ENCODE measurements at places on chromosomes 16 and 17. TPM values are rescaled to one million over a fixed set of nuclear protein-coding genes. Genes with fewer than 3 reads are reported as not detected.

The HCRT gene
- not detected for total RNA-seq

The FBXW10B gene
- not detected for total RNA-seq

DNA sequence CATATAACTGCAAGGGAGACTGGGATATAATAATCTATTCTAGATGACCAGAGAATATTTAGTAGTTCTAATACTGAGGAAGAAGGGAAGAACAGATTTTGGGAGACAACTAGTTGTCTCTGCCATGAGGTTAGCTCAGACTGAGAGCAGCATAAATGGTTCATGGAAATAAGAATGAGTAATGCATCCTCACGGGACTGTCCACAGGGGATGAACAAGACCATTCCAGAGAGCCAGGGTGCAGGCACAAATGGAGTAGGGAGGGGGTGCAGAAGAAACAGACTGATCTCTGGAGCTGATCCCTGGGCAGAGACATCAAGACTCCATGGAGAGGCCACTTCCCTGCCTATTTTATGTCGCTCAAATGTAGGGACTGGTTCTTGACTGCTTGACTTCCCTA, 30.4 kb downstream of the NLRC5 start:
- DNase-seq = no peak

GRCh38 chr16:74468807-74469525, 47.7 kb upstream of the CLEC18B start:
- DNase-seq = no peak

DNA sequence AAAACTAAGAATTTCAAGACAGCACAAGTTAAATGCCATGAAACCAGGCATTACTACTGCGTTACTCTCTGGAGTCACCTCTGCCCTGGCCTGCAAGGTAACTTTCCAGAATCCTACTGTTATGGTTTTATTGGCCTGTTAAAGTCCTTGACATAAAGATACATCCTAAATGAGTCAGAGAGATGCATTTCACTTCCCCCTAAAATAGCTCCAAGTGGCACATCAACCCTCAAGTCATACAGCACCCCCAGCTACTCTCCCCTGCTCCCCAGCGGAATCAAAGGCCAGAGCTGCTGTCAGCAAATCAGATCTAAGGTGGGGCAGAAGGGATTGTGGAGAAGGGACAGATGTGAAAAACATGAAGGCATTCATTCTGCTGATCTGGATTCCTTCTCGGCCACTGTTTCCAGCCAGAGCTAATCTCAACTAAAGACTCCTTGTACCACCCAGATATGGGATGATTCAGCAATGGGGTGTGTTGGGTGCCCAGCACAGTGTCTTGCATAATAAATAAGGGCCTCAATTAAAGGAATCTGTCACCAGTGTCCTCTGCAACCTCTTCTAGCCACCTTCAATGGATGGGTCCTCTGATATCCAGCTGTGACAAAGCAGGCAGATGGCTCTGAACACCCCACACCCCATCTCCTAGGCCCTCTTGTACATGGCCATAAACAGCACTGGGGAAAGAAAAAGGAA, 8.5 kb upstream of the CCL1 start:
- no peak for DNase-seq

- DNase-seq = no peak
These were observed 17.1 kb upstream of the NAGLU start for GRCh38 chr17:42518755-42519545.

DNA sequence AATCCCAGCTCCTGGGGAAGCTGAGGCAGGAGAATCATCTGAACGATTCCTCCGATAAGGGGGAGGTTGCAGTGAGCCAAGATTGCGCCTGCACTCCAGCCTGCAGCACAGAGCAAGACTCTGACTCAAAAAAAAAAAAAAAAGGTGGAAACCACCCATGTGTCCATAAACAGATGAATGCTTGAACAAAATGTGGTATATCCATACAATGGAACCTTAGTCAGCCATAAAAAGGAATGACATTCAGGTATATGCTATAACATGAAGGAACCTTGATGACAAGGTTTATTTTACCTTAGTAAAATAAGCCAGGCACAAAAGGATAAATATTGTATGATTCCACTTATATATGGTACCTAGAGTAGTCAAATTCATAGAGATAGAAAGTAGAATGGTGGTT, 2.9 kb upstream of the MEIOC start:
- DNase-seq = no peak

DNA sequence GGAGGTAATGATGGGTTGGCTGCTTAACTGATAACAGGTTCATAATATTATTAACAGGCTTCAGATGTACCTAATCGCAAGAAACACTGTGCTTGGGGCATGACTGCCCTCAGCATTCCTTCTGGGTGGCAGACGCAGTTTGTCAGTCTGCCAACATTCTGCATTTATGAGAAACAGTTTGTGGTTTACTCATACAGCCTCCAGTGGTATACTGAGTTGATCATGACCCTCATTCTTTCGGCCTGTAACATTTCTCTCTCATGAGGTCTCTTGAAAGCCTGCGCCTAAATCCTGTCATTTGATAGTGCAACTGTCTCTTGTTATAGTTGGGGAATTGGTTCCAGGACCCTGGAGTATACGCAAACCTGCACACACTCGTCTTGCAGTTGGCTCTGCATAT, 4.9 kb upstream of the RUSF1 start:
- DNase-seq = no peak

DNA sequence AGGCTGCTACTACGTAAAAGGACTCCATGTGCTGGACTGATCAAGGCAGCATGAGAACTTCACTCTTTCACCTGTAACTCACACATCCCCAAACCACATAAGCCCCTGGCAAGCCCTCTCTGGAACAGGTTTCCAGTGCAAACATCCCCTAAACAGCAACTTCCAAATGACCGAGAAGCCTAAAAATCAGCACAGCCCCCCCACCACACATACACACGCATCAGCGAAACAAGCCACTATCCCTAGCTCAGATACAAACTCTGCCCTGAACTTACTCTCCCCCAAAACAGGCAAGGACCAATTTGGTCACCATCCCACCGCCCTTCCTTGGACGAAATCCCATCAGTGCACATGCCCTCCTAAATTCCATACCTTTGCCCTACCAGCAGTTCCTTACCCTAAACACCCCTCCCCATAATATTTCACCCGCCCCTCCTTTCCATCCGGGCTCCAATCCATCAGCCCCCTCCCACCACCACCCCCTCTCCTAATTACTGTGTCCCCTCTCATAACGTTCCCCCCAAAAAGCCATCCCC, 735 bp downstream of the LSM12 start:
- DNase-seq = no peak

- DNase-seq = no peak
These were observed 50.6 kb upstream of the METRNL start for GRCh38 chr17:83028851-83029250.
